ENCODE measurements at places on chromosomes 11 and 22.

GRCh38 chr11:133479209-133479608 lies 53.1 kb downstream of the OPCML start:
- DNase-seq = no peak

GRCh38 chr11:86115542-86116385 lies 46.9 kb upstream of the PICALM start:
- DNase-seq = no peak

GRCh38 chr11:76030286-76030685 lies 176.0 kb downstream of the WNT11 start:
- DNase-seq = no peak

DNA sequence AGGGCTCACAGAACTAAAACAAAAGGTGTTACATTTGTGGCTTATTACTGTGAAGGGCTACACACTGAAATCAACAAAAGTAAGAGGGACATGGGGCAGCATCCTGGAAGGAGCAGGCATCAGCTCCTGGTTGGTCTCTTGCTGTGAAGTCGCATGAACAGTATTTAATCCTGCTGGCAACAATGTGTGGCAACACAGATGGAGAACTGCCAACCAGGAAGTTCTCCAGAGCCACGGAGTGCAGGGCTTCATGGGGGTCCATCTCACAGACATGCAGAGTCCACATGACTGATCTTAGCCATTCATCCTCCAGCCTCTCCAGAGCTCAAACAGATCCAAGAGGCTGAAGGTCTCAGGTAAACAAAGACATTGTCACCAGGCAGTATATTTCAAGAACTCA lies 32.8 kb upstream of the FGF3 start:
- DNase-seq = no peak

DNA sequence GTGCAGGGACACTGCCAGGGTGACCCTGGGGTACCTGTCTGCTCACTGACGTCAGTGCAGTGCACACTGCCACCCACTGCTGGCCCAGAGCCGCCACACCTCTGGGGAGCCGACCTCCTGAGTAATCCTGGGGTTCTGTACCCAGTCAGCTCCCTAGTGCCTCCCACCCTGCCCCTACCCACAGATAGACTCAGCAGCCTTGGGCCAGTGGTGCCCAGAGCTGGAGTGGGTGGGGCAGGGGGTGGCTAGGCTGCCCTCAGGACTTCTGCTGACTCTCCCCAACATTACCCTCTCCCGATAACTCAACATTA lies 5.8 kb downstream of the NRXN2 start:
- DNase-seq = no peak

- DNase-seq = no peak
Measured at GRCh38 chr11:65781962-65782815, 1.4 kb upstream of the AP5B1 start.

- no peak for DNase-seq
Measured at GRCh38 chr22:46411347-46411746, 75.8 kb downstream of the TRMU start.

DNA sequence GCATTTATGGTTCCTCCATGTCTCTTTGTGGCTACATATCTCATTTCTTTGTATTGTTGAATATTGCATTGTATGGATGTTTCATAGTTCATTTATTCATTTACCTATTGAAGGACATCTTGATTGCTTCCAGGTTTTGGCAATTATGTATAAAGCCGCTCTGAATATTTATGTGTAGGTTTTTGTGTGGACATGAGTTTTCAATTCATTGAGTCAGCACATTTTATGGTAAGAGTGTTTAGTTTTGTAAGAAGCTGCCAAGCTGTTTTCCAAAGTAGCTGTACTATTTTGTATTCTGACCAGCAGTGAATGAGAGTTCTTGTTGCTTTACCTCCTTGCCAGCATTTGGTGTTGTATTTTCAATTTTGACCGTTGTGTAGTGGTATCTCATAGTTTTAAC lies 39.2 kb downstream of the KDM2A start:
- no peak for DNase-seq

DNA sequence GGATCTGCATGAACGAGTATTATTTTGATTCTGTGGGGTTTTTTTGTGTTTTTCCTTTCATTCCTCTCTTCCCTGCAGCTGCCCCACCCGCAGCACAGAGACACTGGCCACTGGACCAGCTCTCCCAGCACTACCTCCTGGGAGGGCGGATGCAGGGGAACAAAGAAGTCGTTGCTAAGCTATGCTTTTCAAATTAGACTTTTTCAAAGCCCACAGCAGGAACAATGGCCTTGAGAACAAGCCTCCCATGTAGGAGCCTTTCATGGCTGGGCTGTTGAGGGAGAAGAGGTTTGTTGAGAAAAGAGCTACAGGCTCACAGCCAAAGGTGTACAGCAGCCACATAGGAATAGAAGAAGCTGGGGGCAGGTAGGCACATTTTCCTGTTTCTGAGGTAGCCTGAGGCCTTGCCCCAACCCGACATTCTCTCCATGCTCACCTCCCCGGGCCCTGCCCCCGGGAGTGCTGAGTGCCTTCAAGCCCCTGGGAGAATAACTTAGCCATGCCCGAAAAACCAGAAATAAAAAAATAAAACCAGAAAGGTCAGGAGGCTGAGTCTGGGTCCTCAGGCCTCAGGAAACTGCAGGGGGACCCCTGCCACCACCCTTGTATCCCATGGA lies 20.5 kb upstream of the SYT12 start:
- no peak for DNase-seq

DNA sequence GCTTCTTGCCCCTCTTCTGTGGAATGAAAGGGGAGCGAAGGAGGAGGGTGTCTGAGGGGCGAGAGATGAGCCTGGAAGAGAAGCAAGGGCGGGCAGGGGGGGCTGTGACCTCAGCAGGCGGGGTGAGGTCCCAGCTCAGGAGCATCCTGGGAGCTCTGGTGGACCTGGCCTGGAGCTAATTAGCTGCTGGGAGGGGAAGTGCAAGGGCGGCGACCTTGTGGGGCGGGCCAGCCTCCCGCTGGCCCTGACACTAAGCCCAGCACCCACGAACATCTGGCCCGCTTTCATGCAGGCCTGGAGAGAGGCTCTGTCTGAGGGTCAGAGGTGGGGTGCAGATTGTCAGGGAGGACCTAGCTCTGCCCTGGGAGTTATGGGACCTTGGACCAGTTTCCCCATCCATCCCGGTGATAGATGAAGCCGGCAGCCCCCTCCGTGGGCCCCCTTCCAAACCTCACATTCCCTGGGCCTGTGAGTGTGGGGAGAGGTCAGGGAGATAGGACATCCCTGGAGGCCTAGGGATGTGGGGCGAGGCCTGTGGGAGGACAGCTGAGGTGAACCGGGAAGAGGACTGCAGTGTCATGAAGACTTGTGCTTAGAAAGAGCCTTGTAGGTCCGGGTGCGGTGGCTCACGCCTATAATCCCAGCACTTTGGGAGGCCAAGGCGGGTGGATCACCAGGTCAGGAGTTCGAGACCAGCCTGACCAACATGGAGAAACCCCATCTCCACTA lies 28.5 kb upstream of the CD82 start:
- no peak for DNase-seq

GRCh38 chr11:82996966-82997606 lies 74.6 kb downstream of the RAB30 start:
- DNase-seq = no peak

- no peak for DNase-seq
Measured at GRCh38 chr11:87128372-87128771, 90.6 kb downstream of the TMEM135 start.

All from NCI-H1694 (cell line).